ENCODE measurements at places on chromosomes 3 and 15.

DNA sequence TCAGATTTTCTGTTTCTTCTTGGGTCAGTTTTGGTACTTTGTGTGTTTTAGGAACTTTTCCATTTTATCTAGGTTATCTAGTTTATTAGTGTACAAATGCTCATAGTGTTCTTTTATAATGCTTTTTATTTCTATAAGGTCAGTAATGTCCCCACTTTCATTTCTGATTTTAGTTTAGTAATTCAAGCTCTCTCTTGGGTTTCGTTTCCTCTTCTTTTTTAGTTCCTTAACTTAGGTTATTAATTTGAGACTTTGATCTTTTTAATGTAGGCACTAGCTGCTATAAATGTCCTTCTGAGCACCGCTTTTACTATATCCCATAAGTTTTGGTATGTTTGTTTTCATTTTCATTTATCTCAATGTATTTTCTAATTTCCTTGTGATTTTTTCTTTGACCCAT lies 27.0 kb upstream of the CD200R1L start:
- no peak for DNase-seq

DNA sequence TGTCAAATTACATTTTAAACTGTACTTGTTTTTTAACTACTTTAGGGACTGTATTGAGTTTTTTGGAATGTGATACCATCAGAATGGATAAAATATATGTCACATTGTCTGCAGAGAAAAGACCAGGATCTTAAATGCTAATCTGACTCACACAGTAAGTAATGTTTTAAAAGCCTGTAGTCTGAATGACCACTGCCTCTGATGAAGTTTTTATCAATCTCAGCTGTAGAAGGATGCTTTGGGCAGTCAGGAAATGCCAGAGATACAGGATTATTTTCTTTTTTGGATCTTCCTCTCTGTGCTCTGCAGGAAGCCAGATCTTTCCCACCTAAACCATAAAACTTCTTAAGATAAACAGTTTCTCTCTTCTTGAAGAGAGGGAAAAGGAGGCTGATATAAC lies 73.1 kb upstream of the PRTG start:
- DNase-seq, result no peak

GRCh38 chr15:72377331-72377730 lies 1.5 kb upstream of the HEXA start:
- DNase-seq, result no peak

GRCh38 chr3:12449889-12450682 lies 34.2 kb upstream of the TSEN2 start:
- DNase-seq, result no peak

DNA sequence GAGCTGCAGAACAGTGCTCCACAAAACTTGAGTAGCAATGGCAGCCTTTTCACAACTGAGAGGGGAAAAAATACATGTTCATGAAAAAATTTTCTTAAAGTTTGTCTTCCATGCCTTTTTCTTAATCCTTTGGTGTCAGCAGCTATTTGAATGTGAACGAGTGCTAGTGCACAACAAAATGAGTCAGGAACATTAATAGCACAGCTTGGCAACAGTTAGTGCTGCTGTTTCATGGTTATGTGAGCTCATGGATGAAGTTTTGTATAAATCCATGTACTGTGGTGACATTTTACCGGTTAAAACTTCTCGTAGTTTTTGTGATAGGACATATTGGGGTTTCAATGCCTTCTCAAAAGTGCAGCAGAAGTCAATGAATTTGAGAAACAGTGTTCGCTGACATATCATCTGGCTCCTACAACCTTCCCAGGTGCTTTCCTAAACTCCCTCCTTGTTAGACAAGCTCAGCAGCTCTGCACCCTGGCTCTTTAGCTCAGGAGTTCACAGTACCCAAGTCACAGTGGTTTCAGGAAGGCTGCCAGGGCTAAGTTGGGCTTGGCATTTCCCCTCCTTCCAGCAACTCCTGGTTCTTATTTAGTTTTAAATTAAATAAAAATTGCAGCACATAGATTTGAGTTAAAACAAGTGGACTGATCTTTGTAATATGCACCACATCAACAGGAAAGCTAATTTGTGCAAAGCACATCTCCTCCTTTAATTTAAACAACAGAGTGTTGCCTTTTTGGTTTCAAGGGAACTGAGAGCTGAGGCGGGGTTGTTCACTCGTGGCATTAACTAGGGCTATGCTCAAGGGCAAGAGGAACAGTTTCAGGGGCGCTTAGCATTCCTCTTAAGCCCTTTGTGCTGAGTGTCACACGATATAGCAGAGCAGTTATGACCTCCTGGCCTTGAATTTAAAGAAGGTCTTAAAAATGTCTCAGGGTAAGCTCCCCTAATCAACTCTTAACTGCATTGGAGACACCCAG lies 362.8 kb downstream of the CHST2 start:
- DNase-seq, result peak; percentile 28

GRCh38 chr3:194330579-194330978 lies 20.5 kb downstream of the CPN2 start:
- DNase-seq, result no peak

GRCh38 chr3:67657192-67657591 lies 2.8 kb upstream of the SUCLG2 start:
- DNase-seq, result no peak

DNA sequence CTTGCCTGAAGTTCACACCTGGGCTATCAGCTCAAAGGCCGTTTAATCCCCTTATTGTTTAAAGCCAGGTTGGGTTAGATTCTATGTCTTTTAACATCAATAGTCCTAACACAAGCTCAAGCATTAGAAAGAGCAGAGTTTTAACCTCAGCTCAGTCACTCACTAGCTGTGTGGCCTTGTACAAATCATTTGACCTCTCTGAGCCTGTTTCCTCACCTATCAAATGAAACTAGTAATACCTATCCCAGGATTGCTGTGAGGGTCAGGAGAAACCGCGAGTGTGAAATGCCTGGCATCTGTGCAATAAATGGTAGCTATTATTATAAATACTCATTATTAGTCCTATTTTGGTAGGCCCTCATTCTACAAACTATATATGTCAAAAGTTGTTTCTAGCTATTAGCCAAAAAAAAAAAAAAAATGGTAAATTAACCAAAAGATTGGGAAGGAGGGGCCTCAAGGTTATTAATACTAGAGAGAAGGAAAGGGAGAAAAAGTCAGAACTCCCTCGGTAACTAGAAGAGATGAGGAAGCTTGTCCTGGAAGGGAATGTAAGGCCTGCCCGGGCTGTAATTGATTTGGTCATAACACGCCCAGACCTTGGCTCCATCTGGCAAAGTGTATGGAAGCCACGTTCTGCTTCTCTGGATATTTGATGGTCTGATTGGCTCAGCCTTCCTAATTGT lies 510.5 kb upstream of the PROK2 start:
- DNase-seq, result no peak

DNA sequence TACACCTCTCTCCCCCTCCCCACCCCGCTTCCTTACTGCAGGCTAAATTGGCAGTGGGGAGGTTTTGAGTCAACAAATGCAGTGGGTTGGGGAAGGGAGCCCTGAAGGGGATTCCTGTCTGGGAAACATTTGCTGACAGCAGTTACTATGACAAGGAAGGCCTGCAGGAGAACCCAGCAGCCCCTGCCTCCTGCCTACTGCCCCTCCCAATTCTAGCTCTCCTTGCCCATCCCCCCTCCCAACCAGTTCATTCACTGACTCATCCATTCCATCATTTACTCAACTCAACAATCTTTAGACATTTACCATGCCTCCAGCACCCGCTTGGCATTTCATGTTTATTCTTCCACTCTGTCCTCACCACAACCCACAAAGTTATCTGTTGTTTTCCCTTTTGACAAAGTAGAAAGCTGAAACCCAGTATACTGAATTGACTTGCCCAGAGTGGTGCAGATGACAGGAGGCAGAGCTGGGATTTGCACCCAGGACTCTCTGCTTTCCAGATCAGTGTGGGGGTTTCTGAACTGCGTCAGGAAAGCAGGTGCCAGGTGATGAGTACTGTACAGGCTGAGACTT lies 75.0 kb downstream of the MAGEF1 start:
- DNase-seq, result peak; percentile 63

DNA sequence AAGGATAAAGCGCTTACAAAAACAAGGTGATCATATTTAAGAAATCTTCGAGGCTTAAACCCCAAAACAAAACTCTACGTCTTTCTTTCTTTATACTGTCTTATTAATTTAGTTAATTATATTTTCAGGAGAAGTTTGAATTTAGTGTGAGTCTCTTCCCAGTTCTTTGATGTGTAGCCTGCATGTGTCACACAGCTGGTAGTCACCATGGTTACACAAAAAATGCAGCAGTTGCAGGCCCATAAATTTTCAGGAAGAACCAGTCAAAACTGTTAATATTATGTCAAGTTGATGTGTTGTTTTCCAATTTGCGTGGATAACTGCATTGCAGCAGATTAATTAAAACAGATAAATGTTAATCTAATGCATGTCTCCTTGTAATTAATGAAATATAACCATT lies 10.4 kb downstream of the CLSTN2 start:
- DNase-seq, result no peak

DNA sequence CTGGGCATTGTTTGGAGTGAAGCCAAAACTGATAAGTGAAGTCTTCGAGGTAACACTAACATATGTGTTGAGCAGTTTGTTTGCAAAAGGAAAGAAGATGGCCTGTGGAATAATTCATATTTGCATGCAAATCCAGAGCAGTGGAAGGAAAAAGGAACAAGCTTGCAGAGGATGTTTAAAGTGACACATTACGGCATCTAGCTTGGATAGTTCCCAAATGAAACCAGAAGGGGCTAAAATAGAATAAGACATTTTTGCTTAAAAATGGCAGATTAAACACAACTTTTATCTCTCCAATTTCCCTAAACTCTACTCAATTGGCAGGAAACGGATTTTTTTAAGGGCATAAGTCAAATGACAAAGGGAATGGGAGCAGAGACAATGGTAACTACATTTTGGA lies 25.4 kb upstream of the RYK start:
- no peak for DNase-seq

- DNase-seq, result no peak
These were observed 12.4 kb upstream of the CEP152 start for GRCh38 chr15:48823237-48823636.

DNA sequence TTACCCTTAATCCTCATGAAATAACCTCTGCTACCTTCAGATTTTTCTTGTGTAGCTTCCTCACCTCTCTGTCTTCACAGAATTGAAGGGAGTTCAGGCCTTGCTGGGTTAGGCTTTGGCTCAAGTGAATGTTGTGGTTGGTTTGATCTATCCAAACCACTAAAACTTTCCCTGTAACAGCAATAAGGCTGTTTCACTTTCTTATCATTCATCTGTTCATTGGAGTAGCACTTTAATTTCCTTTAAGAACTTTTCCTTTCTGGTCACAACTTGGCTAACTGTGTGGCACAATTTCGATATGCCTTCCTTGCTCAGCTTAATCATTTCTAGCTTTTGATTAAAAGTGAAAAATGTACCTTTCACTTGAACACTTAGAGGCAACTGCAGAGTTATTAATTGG lies 129.8 kb downstream of the NR1I2 start:
- no peak for DNase-seq

DNA sequence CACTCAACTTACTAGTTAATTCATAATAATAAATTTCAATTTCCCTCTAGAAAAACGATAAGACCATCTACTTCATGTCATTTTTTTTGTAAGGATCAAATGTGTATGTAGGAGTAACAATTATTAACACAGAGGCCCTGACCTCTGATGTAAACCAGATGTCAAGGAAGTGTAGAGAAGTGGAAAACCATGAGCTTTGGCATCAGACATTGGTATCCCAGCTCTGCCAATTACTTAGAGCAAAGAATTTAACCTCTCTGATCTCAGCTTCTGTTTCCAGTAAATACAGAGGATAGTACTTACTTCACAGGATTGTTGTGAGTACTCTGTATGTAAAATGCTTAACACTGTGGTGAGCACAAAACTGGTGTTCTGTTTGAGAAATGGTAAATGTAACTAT lies 17.5 kb downstream of the AQR start:
- DNase-seq, result no peak
